ENCODE measurements at places on chromosomes 4 and X. TPM values are rescaled to one million over a fixed set of nuclear protein-coding genes. Genes with fewer than 3 reads are reported as not detected.

The PRSS12 gene
- 20.1 TPM for total RNA-seq

- no peak overlapping the region for H3K4me3 ChIP-seq
- DNase-seq, result no peak
- no peaks in the 10 kb centered on the region for H3K4me1 ChIP-seq
Observed at GRCh38 chrX:2793752-2794151, 35.0 kb upstream of the GYG2 start.

- no peaks in the 10 kb centered on the region for H3K27me3 ChIP-seq
- peak; percentile 24 for DNase-seq
- H3K4me1 ChIP-seq, result no peaks in the 10 kb centered on the region
- no peaks in the 10 kb centered on the region for H3K36me3 ChIP-seq
- no peak overlapping the region for H3K4me3 ChIP-seq
Observed at GRCh38 chr4:85938062-85938461, 421.8 kb downstream of the MAPK10 start.

- no peak overlapping the region for H3K27ac ChIP-seq
- H3K4me1 ChIP-seq, result no peaks in the 10 kb centered on the region
- no peak overlapping the region for H3K4me3 ChIP-seq
- DNase-seq, result no peak
- H3K27me3 ChIP-seq, result no peaks in the 10 kb centered on the region
- no peaks in the 10 kb centered on the region for H3K36me3 ChIP-seq
Observed at GRCh38 chr4:87677731-87678130, 27.7 kb downstream of the DMP1 start.

DNA sequence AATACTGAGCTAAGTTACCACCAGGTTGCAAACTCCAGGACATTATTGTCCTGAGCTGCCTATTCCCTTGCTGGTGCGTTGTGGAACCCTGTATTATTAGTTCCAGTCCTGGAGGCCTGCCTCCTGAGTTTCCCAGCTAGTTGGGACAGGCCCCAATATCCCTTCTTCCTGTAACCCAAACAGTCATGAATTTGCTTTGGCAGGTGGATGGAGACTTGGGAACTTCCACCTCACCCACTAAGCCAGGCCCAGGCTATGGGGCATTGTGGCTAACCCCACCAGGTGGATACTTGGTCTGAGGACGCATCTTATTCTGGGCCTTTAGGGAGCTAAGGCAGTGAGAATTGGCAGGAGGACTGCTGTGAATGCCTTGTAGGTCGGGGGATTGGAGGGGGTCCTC, 5.0 kb downstream of the RBM3 start:
- no peak for DNase-seq
- H3K27ac ChIP-seq, result no peak overlapping the region
- H3K36me3 ChIP-seq, result no peaks in the 10 kb centered on the region
- no peak overlapping the region for H3K4me3 ChIP-seq
- no peaks in the 10 kb centered on the region for H3K4me1 ChIP-seq
- no peaks in the 10 kb centered on the region for H3K27me3 ChIP-seq

- no peaks in the 10 kb centered on the region for H3K27me3 ChIP-seq
- H3K4me1 ChIP-seq, result no peaks in the 10 kb centered on the region
- peak overlapping the region; percentile 6 for H3K27ac ChIP-seq
- H3K4me3 ChIP-seq, result no peak overlapping the region
Observed at GRCh38 chr4:122854447-122855352, 28.1 kb downstream of the FGF2 start.

DNA sequence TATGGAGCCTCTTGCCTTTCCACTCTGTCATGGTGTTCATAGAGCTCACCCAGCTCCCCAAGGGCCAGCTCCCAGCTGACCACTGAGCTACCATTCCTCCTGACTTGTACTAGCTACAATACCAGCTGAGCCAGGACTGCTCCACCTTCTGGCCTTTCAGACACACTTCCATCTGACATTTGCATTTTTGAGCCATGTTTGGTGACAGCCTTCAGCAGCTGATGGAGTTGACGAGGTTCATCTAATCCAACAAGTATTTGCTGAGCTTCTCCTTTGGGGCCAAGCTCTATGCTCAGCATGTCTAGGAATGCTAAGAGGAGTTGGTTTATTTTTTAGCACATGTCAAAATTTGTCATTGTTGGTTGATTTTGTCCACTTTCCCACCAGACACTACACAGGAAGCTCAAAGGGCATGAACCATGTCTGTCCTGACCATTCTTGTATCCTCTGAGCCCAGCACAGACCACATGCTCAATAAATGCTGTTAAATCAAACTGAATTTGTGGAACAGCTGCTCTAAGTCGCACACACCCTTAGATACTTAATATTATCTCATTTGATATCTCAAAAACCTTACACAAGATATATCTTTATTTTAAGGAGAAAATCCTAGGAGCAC, 142.6 kb upstream of the PPARGC1A start:
- H3K27ac ChIP-seq, result no peak overlapping the region
- H3K4me1 ChIP-seq, result no peaks in the 10 kb centered on the region
- no peak overlapping the region for H3K4me3 ChIP-seq
- H3K36me3 ChIP-seq, result no peaks in the 10 kb centered on the region
- H3K27me3 ChIP-seq, result no peaks in the 10 kb centered on the region

GRCh38 chr4:1048773-1049590, 37.6 kb downstream of the FGFRL1 start:
- H3K4me3 ChIP-seq, result no peak overlapping the region
- no peak for DNase-seq
- no peaks in the 10 kb centered on the region for H3K36me3 ChIP-seq
- peaks cover 13% of the 10 kb centered on the region for H3K27me3 ChIP-seq

DNA sequence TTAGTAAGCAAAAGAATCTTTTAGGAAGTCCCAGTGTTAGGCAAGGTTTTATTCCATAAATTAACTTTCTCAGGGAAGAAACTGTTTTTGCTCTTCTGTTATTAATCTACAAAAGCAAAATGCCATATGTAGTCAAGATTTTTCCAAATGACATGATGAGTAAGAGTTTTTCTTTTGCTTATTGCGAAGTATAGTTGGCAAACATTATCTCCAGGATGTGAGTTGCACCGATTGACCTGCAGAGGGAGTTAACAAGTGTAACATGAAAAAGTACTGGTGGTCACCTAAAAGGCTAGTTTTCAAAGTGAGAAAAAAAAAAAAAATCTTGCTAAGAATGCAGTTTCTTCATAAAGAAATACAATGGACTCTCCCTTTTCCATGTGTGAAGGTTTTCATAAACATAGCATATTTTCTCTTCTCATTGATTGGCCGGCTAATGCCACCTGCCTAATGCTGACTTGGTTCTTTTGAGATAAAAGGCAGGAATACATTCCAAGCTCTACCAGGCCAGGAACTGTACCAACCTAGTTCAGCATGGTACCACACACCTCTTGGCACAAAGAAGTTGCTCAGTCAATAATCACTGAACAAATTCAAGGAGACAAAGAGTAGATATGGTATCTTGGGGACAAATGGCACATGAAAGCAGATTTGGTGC, 100.2 kb downstream of the LNX1 start:
- H3K27ac ChIP-seq, result peak overlapping the region; percentile 30
- DNase-seq, result peak; percentile 36
- H3K4me1 ChIP-seq, result no peaks in the 10 kb centered on the region
- no peak overlapping the region for H3K4me3 ChIP-seq
- H3K36me3 ChIP-seq, result no peaks in the 10 kb centered on the region

DNA sequence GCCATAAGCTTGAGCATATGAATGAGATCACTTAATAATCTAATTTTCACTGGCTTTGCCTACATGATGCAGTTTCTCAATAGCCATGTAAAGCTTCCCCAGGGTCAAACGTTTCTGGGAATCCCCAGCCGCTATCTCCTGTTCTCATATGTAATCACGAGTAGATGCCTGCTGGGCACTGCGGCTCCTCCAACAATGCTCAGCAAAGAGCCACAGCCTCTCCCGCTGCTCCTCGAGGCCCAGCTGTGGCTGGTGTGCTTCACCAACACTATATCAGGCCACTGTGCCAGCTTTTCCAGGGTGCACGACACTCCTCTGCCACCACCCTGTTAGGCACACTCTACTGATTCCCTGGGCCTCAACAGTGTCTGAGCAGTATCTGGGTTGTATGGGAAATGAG, 78.3 kb upstream of the RASGEF1B start:
- H3K27ac ChIP-seq, result no peak overlapping the region
- no peaks in the 10 kb centered on the region for H3K27me3 ChIP-seq
- no peaks in the 10 kb centered on the region for H3K36me3 ChIP-seq
- DNase-seq, result no peak

- no peak overlapping the region for H3K27ac ChIP-seq
- no peak for DNase-seq
- no peaks in the 10 kb centered on the region for H3K4me1 ChIP-seq
- no peak overlapping the region for H3K4me3 ChIP-seq
Observed at GRCh38 chr4:99630857-99631360, 26.7 kb downstream of the C4orf54 start.

DNA sequence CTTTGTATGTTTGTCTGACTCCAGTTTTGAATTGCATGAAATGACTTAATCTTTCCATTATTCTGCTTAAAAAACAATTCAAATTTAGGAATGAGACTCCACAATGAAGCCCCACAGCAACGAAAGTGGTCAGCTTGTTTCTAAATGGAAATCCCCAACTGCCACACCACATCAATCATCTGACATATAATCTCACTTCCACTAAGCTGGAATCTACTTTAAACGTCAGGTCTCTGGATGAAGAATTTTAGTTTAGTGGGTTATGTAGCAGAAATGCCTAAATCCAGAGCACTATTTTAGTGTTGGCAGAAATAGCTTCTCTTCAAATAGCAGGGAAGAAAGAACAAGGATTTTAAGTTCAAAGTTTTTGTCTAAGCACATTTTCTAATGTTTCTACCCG, 1.7 kb upstream of the BMP2K start:
- H3K4me3 ChIP-seq, result no peak overlapping the region
- H3K4me1 ChIP-seq, result peaks cover 4% of the 10 kb centered on the region
- no peak for DNase-seq
- H3K27ac ChIP-seq, result peak overlapping the region; percentile 96

- H3K4me1 ChIP-seq, result no peaks in the 10 kb centered on the region
- H3K4me3 ChIP-seq, result no peak overlapping the region
- H3K27ac ChIP-seq, result no peak overlapping the region
- DNase-seq, result no peak
- H3K27me3 ChIP-seq, result no peaks in the 10 kb centered on the region
Observed at GRCh38 chrX:78931814-78932213, 13.4 kb upstream of the P2RY10 start.

DNA sequence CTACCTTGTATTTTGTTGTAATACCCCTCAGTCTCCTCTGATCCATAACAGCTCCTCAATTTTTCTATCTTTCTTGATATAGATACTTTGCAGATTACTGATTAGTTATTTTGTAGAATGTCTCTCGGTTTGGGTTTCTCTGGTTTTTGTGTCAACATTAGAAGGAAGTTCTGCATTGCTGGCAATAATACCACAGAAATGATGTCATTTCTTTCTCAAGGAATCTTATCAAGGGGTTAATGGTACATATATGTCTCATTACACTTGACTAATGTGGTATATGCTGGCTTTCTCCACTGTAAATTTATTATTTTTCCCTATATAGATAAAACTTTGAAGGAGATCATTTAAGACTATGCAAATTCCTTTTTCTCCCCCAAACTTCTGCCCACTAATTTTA, 183.6 kb upstream of the DKK2 start:
- H3K27me3 ChIP-seq, result no peaks in the 10 kb centered on the region
- DNase-seq, result no peak
- no peak overlapping the region for H3K27ac ChIP-seq
- no peaks in the 10 kb centered on the region for H3K36me3 ChIP-seq
- no peak overlapping the region for H3K4me3 ChIP-seq

- H3K36me3 ChIP-seq, result no peaks in the 10 kb centered on the region
- H3K4me3 ChIP-seq, result no peak overlapping the region
- H3K27ac ChIP-seq, result no peak overlapping the region
- DNase-seq, result no peak
Observed at GRCh38 chr4:38283724-38284123, 323.5 kb downstream of the PTTG2 start.

GRCh38 chrX:74250574-74250973, 53.4 kb upstream of the ZCCHC13 start:
- peaks cover 6% of the 10 kb centered on the region for H3K4me1 ChIP-seq
- no peak overlapping the region for H3K4me3 ChIP-seq
- no peaks in the 10 kb centered on the region for H3K27me3 ChIP-seq
- H3K36me3 ChIP-seq, result no peaks in the 10 kb centered on the region
- peak overlapping the region; percentile 61 for H3K27ac ChIP-seq
- DNase-seq, result no peak

GRCh38 chr4:162409048-162409447, 245.2 kb upstream of the FSTL5 start:
- H3K4me1 ChIP-seq, result peaks cover 11% of the 10 kb centered on the region
- no peak overlapping the region for H3K27ac ChIP-seq
- no peak for DNase-seq
- H3K27me3 ChIP-seq, result no peaks in the 10 kb centered on the region
- no peak overlapping the region for H3K4me3 ChIP-seq
- no peaks in the 10 kb centered on the region for H3K36me3 ChIP-seq

DNA sequence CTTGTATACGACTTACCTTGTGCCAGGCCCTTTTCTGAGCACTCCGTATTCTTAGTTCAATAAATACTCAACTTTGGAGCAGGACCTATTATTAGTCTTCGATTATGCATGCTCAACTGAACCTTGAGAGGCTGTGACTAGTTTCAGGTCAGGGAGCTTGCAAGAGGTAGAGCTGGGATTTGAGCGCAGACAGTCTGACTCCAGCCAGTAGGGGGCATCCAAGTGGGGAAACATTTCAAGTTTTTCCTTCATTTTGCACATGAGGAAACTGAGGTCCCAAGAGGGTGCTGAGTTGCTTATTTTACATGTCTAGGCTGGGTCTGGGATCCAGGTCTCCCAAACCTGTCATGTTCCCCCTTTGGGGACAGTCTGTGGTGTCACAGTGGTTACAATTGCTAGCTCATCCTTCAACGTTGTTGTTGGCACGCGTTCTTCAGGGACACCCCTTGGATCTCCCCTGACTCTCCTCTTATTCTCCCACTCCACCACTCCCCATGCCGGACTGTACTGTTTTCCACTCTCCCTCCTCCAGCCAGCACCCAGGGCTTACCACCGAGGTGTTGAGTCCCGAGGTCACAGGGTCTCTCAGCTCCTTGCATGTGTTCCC, 6.7 kb upstream of the PRICKLE3 start:
- H3K4me3 ChIP-seq, result no peak overlapping the region
- H3K27ac ChIP-seq, result no peak overlapping the region
- no peaks in the 10 kb centered on the region for H3K4me1 ChIP-seq
- DNase-seq, result peak; percentile 56
- no peaks in the 10 kb centered on the region for H3K27me3 ChIP-seq

DNA sequence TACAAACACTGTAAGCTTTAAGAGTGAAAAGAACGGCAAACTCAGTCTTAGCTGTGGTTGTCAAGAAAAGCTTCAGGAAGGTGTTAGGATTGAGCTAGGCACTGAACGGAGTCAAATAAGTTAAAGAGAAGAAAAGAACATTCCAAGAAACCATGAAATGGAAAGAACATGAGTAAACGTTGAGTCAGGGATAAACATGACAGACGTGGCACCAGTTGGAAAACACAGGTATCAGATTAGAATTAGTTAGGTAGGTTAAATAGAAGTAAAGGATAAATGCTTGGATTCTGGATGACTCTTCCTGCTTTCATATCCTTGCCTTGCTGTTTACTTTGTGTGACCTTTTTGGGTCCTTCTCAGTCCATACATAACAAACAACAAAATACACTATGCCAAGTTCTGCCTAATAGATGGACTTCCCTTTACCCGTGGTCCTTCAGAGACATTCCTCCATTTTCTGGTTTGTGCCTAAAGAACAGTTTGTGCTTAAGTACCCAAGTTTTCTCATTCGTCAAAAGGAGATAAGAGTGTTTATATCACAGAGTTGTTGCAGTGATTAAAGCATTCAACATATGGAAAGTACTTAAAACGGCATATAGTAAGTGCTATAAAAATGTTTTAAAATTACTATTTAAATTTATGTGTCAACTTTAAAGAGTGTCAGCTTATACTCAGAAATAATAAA, 446.9 kb downstream of the TMA16 start:
- H3K4me1 ChIP-seq, result no peaks in the 10 kb centered on the region
- no peaks in the 10 kb centered on the region for H3K27me3 ChIP-seq
- no peak overlapping the region for H3K27ac ChIP-seq
- no peaks in the 10 kb centered on the region for H3K36me3 ChIP-seq
- no peak for DNase-seq
- no peak overlapping the region for H3K4me3 ChIP-seq

All from colonic mucosa (tissue), 4 donors.